ENCODE measurements at places on chromosomes 6 and 20.

- peak; percentile 80 for DNase-seq
Measured at GRCh38 chr6:118387921-118388701, 160.0 kb upstream of the PLN start.

GRCh38 chr20:49833483-49833882 lies 20.9 kb downstream of the SLC9A8 start:
- DNase-seq, result no peak

DNA sequence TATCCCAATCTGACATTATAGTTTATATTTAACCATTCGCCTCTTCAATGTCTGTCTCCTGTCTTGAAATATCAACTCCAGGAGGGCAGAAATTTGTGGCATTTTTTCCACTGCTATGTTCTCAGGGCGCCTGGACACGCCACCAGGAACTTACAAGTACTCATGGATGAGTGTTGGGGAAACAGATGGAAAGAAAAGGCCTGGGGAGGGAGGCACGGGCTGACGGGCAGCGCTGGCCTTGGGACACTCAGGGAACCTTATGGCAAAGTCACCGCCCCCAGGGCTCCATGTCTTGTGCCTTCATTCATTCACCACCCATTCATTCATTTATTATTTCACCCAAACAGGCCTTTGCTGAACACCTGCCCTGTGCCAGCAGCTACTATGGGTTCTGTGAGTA lies 222.9 kb downstream of the PREX1 start:
- no peak for DNase-seq

GRCh38 chr6:13561624-13562267 lies 12.7 kb upstream of the SIRT5 start:
- DNase-seq, result no peak

DNA sequence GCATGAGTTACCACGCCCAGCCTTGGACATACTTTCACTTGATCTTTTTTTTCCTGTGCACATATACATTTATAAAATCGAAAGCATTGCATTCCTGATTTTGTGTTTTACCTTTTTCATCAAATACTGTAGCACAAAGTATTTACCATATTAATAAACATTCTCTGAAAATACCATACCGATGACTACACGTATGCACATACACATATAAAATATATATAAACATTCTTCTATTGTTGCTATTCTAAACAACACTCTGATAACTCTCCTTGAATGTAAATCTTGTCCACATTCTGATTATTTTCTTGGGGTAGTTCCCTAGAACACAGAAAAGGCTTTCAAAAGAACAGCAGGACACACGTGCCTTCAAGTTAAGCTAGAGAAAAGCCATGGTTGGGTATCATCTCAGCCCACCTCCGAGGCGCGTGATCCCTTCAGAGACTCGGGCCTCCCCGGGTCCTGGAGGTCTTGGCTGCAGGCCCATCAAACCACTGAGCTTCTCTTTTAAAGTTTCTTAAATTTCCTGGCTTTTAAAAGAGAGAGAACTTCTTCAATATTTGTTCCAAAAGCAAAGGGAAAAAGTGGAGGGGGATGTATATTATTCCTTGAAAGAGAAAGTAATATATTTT lies 198.1 kb downstream of the MYLK4 start:
- no peak for DNase-seq

Measured in kidney glomerular epithelial cell (primary cell).